GDM1 (cell line): ENCODE measurements at places on chromosomes 2 and 18.

DNA sequence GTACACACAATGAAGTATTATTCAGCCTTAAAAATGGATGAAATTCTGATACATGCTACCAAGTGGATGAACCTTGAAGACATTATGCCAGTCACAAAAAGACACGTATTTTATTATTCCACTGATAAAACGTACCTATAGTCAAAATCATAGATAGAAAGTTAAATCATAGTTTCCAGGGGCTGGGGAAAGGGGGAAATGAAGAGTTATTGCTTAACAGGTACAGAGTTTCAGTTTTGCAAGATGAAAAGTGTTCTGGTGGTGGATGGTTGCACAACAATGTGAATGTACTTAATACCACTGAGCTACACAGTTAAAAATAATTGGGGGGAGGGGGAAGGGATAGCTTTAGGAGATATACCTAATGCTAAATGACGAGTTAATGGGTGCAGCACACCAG lies 279.0 kb upstream of the STON1 start:
- DNase-seq = no peak

GRCh38 chr2:212940816-212941215 lies 210.6 kb downstream of the IKZF2 start:
- no peak for DNase-seq

GRCh38 chr2:86566821-86567190 lies 3.6 kb upstream of the CHMP3 start:
- DNase-seq = no peak

DNA sequence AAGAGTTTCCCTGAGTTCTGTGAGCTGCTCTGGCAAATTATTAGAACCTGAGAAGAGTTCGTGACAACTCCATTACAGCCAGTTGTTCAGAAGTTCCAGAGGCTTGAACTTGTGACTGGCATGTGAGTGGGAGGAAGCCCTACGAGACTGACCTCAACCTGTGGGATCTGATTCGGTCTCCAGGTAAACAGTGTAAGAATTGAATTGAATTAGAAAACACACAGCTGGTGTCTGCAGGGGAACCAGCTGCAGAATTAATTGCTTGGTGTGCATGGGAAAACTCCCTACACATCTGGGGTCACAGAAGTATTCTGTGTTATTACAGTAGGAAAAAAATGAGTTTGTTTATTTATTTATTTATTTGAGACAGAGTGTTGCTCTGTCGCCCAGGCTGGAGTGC lies 14.0 kb upstream of the ITSN2 start:
- no peak for DNase-seq

DNA sequence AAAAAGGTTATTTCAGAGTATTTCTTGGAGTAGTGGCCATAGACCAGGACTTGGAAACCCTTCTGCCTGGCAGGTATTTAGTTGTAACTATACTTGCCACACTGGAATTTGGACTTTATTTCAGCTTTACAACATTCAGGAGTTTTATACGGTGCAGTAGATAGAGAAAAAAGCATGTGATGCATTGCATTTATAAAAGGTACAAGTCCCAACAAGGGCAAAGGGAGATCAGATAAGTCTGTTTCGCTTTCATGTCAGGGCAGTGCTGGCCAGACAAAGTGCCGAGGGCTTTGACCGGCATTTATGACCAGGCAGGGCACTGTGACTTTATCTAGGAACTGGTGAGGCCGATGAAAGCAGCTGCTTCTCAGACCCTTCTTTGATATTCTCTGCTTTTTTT lies 145.4 kb downstream of the RTN4 start:
- no peak for DNase-seq

- no peak for DNase-seq
These were observed 151.6 kb downstream of the FSHR start for GRCh38 chr2:49002750-49003149.

- no peak for DNase-seq
These were observed 391.3 kb upstream of the FIGN start for GRCh38 chr2:164126960-164127660.

DNA sequence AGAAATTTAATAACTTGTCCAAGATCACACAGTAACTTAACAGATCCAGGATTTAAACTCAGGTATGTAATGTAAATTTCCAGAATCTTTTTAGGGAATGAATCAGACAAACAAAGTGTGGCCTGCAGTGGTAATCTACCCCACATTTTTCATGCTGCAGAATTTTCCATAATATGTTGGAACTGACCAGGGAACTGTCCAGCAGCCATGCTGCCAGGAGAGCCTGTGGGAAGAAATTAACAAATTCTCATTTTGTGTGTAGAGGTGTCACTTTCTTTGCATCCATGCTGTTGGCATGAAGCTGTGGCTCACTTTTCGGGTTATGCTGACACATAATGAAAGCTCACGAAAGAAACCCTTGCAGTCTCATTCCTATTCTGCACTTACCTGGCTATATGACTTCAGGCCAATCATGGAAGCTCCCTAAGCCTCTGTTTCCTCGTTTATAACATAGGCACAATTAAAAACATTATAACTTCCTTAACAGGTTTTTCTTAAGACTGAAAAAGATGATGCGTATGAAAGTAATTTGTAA lies 54.7 kb downstream of the CDKL4 start:
- no peak for DNase-seq

DNA sequence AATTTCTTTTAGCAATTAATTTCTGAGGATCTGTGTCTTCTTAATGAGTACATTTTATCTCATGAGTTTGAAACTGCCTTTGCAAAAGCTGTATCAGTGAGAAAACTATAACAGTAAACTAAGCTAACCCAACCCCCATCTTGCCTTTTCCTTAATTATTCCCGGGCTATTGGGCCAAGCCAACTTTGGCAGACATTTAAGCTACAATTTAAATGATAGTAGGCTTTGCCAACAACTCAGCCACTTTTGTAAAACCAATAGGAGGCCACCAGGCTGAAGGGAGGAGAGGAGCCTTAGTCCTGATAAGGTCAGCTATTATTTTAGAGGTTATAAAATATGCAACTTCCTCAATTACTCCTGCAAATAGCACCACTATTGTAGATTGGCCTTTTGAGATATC lies 218.0 kb upstream of the KCNJ3 start:
- DNase-seq = no peak

GRCh38 chr2:44424211-44424610 lies 62.5 kb downstream of the CAMKMT start:
- DNase-seq = no peak
